ENCODE measurements at places on chromosomes 3 and 15.

DNA sequence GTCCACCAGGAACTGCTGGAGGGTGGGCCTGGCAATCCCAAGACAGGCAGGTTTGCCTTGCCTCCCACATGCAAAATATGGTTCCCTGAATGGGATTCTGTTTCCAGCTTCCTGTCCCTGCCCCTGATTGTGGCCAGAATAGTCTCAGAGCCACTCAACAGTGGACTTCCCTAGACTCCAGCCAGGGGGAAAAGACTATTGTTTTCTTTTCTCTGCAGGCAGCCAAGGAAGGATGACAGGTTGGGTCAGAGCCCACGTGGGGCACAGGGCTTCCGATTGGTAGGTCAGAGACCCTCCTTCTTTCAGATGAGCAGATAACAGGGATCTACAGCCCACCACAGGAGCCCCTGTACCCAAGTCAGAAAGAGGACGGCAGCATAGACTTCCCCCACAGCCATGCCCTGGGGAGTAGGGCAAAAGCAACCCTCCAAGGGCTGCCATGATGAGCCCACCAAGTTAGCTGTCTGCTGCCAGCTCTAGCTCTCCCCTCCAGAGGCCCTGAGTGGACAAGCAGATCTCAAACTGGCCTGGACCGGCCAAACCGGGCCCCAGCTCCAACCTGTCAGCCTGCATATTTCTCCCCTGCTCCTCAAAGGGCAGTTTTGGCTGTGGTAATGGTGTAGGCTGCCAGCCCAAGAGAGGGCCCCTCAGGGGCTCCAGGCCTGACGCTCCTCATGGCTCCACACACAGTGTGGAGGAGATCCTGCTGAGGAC is 6.4 kb downstream of the TLR9 start:
- no peak for DNase-seq

GRCh38 chr3:79651536-79652065 is 116.2 kb downstream of the ROBO1 start:
- DNase-seq: no peak

GRCh38 chr3:39644176-39644575 is 165.2 kb upstream of the MYRIP start:
- DNase-seq: no peak

DNA sequence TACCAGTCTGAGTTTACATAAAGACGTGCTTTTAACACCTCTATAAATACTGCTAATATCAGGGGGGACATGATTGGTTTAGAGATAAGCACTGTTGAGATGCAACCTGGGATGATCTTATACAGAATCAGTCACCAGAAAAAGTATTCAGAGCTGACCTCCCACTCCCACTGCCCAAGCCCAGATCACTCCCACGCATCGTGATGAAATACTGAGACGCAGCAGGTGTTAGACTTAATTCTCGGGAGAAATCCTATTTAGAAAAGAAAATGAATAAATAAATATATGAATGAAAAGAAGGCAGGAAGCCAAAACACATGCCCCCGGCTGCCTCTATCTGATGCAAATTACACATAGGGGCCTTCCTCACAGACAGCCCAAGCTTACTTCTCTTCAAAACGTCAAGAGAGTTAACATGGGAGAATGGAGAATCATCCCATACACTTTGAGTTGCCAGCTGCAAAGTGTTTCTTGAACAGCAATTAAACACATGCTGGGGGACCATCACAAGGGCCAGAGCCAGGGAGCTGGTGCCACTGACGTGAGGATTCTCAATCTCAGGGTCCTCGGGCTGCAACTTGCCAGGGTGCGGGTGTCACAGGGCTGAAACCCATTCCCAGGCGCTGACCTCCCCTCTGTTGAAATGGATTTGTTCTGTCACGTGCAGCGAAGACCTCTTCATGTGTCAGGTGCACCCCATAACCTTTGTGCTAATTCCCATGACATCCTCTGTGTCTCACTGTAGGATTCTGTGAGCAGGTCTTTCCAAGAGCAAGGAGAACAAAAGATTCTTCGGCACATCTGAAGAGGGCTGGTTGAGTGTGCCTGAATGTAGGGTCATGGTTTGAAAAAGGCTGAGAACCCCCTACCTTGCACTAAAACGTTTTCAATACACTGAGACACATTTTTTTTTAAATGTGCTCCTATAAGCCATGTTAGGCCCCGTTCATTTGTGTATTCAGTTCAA is 764.2 kb upstream of the ARRDC4 start:
- no peak for DNase-seq

- no peak for DNase-seq
These were observed 1.7 kb upstream of the PCOLCE2 start for GRCh38 chr3:142890592-142890991.

DNA sequence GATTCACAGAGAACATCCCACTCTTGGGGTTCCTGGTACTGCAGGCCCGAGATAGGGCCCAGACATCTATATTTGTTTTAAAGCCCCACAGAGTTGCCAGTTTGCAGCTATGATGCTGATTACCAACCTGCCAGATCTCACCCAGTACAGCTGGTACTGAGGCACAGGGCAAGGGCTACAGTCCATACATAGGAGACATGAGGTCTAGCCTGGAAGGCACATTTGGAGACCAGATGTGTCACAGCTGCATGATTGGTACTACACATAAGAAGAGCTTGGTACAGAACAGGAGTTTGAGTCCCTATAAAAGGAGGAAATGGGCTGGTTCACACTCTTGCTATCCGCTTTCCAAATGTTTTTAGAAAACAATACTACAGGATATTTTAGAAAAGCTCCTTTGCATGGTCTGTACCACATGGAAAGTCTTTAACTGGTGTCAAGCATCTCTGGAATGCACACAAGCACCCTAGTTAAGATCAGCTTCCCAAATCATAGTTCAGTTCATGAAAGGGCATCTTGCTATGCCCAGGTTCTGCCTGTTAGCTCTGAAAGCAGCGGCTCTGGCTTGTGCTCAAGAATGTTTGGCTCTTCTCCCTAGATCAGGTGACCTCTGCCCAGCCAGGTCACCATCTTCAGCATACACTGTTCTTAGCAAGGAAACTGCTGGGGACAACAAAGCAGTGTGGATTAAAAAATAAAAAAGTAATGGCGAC is 20.6 kb downstream of the MTMR14 start:
- DNase-seq: no peak

DNA sequence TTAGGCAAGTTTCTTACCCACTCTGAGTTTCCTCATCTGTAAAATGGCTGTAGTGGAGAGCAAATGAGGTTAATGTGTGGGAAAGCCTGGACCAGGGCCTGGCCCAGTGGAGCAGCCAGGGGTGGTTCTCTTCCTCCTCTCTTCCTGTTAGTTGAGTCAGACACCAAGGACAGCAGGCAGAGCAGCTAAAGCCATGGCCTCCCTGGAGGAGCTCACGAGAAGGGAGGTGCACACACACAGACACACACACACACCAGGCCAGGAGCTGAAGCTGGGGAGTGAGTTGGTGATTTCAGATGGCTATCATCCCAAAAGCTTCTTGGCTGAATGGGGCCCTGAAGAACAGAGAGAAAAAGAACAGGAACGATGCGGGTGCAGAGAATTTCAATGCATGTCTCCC is 33.2 kb upstream of the TSPAN3 start:
- DNase-seq: no peak

- no peak for DNase-seq
These were observed 109.6 kb downstream of the ADAMTS9 start for GRCh38 chr3:64578062-64578770.

DNA sequence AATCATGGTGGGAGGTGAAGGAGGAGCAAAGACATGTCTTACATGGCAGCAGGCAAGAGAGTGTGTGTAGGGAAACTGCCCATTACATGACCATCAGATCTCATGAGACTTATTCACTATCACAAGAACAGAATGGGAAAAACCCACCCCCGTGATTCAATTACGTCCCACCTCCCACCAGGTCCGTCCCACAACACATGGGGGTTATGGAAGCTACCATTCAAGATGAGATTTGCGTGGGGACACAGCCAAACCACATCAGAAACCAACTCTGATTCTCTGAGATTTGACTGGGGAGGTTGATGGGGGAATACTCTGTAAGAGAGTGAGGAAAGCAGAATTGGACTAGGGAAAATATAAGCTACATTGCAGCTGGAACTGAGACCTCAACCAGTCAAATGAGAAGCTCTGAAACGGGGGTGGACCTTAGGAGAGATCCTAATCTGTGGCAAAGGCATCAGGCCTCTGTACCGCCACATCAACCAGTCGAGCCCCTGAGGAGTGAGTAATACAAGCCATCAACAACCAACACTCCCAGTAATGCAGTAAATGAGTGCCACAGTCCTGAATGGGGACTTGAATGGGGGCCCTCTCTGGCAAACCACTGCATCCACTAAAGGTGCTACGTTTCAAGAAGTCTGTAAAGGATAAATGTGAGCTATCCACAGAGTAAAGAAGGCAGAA is 207.9 kb upstream of the GADL1 start:
- no peak for DNase-seq

DNA sequence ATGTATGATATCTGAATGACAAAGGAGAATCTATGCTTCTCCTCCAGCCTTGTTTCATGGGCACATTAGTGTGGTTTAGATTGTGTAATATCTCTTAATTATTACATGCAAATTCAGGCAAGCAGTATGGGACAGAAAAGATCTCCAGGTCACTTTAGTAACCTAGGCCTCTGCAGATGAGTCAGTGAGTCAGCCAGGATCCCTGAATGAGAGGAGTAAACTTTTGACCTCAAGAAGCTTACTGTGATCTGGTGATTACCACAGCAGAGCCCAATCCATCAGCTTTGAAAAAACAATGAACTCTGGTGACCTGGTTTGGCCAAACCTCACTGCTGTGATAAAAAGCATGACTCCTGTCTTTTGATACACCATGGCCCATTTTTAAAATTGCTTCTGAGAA is 107.8 kb downstream of the LRRN1 start:
- DNase-seq: no peak

GRCh38 chr3:122481390-122481789 is 33.3 kb downstream of the KPNA1 start:
- DNase-seq: no peak

- DNase-seq: no peak
These were observed 79.9 kb downstream of the NR2F2 start for GRCh38 chr15:96410175-96411055.

GRCh38 chr3:100900671-100901335 is 92.4 kb downstream of the ABI3BP start:
- DNase-seq: no peak

GRCh38 chr3:31345581-31345980 is 187.1 kb upstream of the STT3B start:
- no peak for DNase-seq

GRCh38 chr15:88479169-88479568 is 11.7 kb downstream of the MRPS11 start:
- DNase-seq: no peak

- DNase-seq: no peak
These were observed 4.0 kb downstream of the MAP1A start for GRCh38 chr15:43521419-43521818.

- no peak for DNase-seq
These were observed 160.1 kb upstream of the BHLHE40 start for GRCh38 chr3:4818986-4819693.

GRCh38 chr3:186679151-186679550 is 13.3 kb downstream of the HRG start:
- no peak for DNase-seq

DNA sequence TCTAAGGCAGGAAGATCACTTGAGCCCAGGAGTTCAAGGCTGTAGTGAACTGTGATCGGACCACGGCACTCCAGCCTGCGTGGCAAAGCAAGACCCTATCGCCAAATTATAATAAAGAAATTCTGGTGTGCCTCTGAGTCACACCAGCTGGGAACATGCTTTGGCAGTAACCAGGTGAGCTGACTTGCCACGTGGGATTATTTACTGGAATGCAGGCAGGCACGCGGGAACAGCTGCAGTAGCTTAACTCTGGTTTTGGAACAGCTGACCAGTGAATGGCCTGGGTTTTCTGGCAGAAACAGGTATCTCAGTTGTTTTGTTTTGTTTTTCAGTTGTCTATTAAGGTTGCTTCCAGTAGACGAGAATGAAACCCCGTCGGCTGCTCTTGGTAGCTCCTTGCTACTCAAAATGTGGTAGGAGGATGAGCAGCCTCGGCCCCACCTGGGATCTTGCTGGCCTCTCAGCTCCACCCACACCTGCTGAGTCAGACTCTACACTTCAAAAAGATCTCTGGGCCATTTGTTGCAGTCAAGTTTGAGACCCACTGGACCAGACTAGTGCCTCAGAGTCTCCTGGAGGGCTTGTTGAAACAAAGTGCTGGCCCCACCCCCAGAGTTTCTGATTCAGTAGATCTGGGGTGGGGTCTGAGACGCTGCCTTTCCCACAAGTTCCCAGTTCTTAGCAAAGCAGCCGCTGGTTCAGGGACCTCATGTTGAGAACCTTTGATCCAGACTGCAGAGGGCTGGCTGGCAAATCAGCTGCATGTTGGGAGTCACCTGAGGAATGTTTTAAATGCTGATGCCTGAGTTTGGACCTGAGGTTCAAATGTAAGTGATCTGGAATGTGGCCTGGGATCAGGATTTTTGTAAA is 26.6 kb downstream of the IDH2 start:
- no peak for DNase-seq

GRCh38 chr3:112389961-112390360 is 57.0 kb downstream of the CD200 start:
- no peak for DNase-seq

GRCh38 chr3:129282727-129283327 is 4.2 kb downstream of the HMCES start:
- no peak for DNase-seq

GRCh38 chr15:77530576-77530975 is 102.1 kb downstream of the LINGO1 start:
- DNase-seq: no peak

GRCh38 chr3:127365163-127365798 is 77.4 kb upstream of the PRR20G start:
- DNase-seq: no peak

DNA sequence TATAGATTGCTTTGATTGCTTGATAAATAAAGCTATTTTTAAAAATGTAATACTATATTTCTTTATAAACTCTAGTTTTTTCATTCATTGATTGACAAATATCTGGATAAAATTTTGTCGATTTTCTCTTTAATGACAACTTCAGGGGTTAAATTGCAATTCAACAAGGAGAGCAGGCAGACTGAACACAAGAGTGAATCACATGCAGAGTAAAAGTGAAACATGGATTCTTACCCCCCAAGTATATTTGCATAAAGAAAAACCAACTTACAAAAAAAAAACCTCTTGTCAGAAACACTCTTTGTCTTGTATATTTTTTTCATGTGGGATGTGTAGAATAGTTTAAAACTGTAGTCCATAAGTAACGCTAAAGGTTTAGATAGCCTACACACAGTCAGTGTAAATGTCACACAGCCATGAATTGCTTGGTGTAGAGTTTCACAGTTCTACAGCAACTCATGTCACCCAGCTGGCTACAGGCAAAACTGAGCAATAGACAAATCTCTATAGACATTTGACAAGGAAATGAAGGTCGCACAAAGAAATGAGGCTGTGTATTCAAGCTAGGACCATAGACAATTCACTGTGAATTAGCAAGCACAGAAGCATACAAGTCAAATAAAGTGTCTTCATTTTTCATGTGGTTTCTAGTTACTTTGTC is 141.6 kb downstream of the THRB start:
- no peak for DNase-seq

DNA sequence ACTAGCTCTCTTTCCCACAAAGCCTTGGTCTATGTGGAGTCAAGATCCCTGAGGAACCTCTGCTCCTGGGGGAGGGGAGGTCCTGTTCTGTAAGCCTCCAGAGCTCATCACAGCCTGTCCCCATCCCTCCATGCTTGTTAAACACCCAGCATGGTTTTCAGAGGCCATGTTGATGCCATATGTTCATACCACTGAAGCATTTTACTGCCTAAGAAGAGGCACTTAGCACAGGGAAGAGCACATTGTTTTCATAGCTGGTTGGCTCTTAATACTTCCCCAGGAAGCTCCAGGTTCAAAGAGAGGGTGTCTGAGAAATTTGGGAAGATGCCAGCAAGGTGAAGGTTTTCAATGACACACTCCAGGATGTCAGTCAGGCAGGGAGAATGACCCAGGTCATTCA is 25.6 kb downstream of the CPNE4 start:
- no peak for DNase-seq

Measured in activated CD8-positive, alpha-beta memory T cell treated with anti-CD3 and anti-CD28 coated beads for 48 hours (primary cell).